ENCODE measurements at places on chromosomes 6 and 20.

DNA sequence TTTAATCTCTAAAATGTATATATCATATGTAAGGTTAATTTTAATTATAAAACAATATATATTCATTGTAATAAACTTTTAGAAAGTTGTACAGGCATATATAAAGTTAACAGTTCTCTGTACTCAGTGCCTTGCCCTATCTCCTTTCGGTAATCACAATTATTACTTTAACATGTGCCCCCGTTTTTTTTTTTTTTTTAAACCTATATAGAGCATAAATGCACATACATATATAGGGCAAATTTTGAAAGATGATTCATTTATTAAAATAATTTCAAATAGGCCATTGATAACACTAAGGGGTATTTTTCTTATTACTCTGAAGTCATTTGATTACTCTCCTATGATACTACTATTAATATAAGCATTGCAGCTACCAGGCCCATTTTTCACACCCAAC lies 1.9 kb downstream of the ASF1A start:
- no peak for DNase-seq

GRCh38 chr6:40626886-40627285 lies 39.7 kb upstream of the LRFN2 start:
- no peak for DNase-seq

GRCh38 chr6:2718334-2719092 lies 32.2 kb downstream of the MYLK4 start:
- DNase-seq: no peak

DNA sequence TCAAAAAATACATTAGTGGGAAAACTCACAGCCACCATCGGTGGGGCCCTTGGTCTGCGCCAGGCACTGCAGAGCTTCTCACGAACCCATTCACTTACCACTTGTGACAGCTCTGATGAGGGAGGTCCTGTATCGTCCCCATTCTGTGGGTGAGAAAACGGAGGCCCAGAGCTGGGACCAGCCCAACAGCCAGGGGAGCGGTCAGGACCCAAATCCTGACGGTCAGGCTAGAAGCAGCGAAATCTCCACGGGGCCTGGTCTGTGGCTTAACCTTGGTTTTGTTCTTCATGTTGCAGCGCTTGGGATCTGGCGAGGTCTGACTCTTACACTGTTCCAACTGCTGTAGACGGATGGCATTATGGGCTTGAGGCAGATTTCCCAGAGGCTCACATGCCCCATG lies 7.7 kb upstream of the VSX1 start:
- DNase-seq: no peak

DNA sequence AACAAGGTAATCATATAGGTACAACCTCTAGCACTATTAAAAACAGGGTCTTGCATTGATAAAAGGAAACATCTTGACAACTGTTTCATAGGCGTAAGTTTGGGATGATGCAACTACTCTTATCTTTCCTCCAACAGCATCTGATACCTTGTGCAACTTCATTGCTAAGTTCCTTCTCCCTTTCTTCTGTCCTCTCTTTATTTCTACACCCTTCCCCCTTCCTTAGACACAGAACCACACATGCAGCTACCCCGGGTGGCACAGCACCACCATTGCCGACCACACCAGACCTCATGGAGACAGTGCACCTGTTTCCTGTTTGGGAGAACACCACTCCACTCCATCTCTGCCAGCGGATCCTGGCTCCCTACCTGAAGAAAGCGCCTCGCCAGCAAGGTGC lies 14.4 kb downstream of the MYB start:
- DNase-seq: no peak
